ENCODE measurements at places on chromosomes 3 and 15. TPM values are rescaled to one million over a fixed set of nuclear protein-coding genes. Genes with fewer than 3 reads are reported as not detected.

MESP1 gene
- 0.81 TPM for polyA plus RNA-seq

CPB1 gene
- 1.1 TPM for polyA plus RNA-seq

FETUB gene
- polyA plus RNA-seq = not detected

MEX3B gene
- 19.4 TPM for polyA plus RNA-seq

DNA sequence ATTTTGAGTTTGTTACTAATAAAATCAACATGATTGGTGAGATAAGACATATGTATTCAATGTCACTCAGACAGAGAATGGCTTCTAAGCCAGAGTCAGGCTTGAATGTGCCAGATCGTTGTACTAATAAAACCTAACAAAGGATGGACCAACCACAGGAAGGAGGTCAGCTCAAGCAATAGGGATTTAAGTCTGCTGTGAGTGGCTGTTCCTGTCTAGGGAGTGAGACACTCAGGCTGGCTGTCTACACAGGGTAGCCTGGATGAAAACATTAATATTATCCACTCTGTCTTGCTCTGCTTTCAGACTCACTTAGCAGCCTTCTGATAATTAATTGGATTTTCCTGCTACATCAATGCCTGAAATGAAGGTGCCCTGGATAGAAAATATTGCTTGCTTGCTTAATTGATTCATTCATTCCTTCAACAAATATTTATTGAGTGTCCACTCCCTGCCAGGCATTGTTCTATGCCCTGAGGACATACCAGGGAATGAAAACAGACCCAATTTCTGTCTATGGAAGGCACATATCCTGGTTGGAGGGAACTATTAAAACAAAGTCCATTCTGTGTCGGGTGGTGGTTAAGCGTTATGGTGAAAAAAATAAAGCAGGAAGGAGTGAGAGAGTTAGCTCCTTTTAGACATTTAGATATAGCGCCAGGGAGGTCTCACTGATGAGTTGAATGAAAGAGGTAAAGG is 239.4 kb downstream of the CHST2 start:
- no peak for DNase-seq
